ENCODE measurements at places on chromosomes 11 and 22.

GRCh38 chr11:111177037-111177871, 68.3 kb upstream of the POU2AF2 start:
- DNase-seq: no peak

DNA sequence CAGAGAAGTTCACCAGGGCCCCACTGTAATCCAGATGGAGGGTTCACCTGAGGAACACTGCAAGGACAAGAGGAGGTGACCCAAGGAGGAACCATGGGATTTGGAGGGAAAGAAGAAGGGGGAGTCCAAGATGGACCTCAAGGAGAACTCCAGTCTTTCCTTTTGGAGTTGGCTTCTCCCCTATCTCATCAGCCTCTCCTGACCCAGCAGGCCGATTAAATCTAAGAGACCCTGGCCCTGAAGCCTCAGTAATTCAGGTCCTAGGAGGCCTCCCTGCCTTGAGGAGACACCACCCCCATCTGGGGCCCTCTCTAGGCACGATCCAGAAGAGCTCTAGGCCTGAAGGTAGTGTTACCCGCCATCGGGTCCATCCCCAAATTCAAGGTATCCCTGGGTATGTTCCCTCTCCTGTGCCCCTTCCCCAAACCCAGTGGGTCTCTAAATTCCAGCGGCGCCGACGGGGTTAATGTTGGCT, 15.1 kb upstream of the DGKZ start:
- no peak for DNase-seq

DNA sequence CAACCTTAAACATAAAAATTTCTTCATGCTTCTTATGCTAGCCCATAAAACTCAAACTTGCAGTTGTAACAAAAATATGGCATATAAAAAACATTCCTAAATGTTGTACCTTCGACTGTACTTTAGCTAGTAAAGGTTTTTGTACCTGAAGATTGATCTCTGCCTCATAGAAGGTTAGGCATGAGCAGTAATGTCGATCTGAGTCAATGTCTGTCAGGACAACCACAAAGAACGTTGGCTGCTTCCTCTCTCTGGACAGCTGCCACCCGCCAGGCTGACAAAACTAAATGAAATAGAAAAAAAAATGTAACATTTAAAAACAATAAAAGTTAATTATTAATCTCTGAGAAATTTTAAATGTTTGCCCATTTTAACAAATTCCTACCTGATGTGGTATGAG, 251.3 kb downstream of the SBF2 start:
- no peak for DNase-seq

DNA sequence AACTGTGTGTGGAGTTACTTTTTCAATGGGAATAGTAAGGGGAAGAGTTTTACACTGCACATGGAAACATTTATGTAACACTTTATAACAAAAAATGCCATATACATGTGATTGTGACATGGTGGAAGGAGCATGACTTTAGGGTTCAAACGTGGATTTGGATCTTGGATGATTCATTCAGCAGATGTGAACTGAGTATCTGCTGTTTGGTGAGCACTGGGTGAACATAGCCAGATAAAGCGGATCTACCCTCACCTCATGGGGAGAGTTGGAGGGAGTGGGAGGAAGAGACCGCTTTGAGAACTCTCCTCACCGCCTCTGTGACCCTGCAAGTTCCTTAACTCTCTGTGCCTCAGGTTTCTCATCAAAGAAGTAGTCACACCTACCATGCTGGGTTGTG, 3.1 kb downstream of the NAA40 start:
- no peak for DNase-seq

DNA sequence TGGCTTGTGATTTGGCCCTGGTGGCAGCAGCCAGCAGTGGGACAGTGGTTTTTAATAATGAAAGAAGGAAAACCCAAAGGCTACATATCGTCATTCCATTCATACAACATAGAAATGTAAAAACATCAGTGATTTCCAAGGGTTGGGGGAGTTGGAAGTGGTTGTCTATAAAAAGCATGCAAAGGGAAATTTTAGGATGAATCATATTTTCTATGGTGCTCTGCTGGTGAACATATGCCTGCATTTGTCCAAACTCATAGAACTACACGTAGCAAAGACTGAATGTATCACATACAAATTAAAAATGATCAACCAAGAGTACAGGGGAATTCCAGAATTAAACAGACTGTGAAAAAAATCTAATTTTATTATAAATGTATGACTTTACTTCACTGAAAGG, 11.1 kb downstream of the OR5B3 start:
- no peak for DNase-seq

DNA sequence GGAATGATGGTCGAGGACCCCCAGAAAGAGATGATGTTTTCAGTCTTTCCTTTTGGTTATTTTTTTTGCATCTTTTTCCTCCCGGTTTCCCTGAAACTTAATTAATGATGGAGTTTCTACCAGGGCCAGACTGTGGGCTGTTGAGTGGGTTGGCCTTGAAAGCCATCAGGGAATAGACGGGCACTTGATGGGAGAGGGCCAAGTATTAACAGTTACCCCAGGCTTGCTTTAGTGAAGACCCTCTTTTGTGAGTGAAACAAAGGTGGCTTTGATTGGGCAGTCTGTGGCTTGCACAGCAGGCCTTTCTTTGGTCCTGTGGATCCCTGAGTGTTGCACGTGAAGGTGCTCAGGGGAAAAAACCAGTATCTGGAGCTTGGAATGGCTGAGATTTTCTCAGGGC, 56.9 kb downstream of the AMOTL1 start:
- no peak for DNase-seq

DNA sequence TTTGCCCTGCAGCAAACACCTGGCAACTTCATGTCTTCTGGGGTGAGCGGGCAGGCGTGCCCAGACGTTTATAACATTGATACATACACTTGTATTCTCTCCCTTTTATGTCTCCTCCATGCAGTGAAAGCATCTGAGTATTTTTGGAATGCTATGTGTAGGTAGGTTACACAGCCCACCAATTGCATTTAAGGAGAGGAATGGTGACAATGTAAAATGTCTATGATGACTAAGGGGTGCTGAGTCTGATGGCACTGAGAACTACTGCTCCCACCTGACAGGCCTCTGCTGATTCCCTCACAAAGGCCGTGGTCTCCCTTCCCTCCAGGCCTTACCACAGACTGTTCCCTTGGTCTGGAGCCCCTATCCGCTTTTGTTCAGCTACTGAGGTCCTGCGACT, 22.9 kb upstream of the RASL10A start:
- DNase-seq: no peak

DNA sequence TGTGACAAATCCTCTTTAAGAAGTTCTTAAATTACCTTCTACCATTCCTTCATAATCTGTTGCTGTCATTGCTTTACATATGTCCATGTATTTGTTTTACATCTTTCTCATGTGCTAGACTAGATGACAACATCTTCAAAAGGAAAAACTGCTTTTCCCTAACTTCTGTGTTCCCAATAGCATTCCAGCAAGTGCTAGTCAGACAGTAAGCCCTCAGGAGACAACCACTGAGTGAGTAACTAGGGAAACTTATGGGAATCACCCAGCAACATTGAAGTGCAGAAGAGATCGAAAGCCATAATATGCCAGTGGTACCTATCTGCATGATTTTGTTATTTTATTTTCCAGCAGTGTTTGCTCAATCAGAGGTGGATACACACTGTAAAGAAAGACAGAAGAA, 889.7 kb upstream of the API5 start:
- DNase-seq: no peak

DNA sequence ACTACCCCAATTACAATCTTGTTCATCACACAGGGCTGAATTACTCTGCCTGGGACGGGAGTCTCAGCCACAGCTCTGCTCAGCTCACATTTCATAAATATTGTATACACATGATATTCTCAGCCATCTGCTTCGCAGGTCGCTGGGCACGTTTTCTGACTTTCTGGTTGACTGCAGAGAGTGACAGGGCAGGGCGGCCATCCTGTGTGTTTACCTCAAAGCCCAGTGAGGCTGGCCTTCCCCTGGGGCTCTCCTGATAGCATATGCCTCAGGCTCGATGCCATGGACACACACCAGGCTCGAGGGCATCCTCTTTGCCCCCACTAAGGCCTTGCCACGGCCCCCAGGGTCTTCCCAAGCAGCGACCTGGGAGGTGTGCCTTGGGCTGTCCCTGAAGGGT, 345.0 kb downstream of the CADM1 start:
- no peak for DNase-seq

GRCh38 chr11:19395050-19395449, 154.3 kb upstream of the E2F8 start:
- no peak for DNase-seq

- DNase-seq: no peak
Measured at GRCh38 chr11:76637491-76638269, 32.9 kb downstream of the LRRC32 start.

GRCh38 chr22:26432619-26433311, 3.7 kb downstream of the ASPHD2 start:
- no peak for DNase-seq

DNA sequence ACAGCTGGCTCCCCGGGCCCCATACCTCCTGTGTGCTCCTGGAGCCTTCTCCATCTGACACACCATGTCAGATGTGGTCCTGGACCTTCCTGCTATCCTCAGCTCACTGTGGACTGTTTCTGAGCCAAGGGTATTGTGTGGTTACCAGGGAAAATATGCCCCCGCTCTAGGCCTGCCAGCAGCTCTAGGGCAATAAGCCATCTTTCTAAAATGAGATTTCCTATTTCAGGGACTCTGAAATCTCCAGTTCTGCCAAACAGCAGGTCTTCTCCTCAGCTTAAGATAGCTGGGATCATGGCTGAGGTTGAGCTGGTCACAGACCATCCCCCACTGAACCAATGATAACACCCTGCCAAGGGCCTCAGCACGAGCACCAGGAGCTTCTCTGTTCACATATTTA, 227.6 kb downstream of the ST3GAL4 start:
- no peak for DNase-seq

- DNase-seq: no peak
Measured at GRCh38 chr11:106131998-106132397, 54.5 kb downstream of the AASDHPPT start.

GRCh38 chr11:67416416-67417335, 1.2 kb downstream of the CARNS1 start:
- DNase-seq: peak; percentile 72

DNA sequence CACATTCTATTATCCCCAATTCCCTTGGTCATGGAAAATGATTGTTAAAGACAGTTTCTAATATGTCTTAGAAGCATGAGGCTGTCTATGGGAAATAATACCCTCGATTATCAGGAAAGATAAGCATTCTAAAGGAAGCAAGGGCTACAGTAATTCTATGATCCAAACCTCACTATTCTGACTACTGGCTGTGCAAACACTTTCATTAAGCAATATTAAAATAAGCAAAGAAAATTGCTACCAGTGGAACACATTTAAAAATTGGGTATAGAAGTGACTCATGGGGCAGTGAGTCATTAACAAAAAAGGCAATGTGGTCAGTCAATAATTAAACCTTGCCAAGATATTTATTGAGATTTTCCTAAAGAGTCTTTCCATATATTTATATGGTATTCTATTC, 1415.2 kb upstream of the TENM4 start:
- no peak for DNase-seq

DNA sequence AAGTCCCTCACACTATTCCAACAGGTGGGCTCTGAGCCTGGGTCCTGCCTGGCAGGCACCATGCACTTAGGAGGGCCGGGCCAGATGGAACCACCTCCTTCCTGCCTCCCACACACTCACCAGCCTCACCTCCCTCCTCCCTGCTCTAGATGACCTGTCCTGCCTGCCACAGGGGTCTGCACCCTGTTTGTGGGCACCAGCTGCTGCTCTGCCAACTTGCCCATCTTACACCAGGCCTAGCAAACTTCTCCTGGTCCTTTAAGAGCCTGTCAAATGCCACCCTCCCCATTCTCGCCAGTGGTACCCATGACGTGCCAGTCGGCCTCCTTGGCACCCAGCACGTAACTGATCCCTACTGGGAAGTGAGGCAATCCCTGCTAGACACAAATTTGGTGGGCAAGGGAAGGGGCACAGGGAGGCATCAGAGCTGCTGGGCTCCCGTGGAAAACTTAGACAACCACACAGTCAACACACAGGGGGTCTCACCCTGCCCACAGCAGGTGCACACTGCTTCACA, 3.1 kb downstream of the MOB2 start:
- no peak for DNase-seq

GRCh38 chr11:121159741-121160140, 58.7 kb downstream of the TECTA start:
- DNase-seq: no peak

- no peak for DNase-seq
Measured at GRCh38 chr11:61828629-61829407, 718 bp downstream of the FADS2 start.

- DNase-seq: no peak
Measured at GRCh38 chr11:122872046-122872445, 10.5 kb upstream of the JHY start.

- no peak for DNase-seq
Measured at GRCh38 chr11:27582621-27583020, 76.1 kb upstream of the LIN7C start.

GRCh38 chr22:47602732-47603131, 840.3 kb downstream of the TBC1D22A start:
- no peak for DNase-seq

- DNase-seq: no peak
Measured at GRCh38 chr11:2788168-2789071, 88.6 kb upstream of the KCNQ1OT1 start.

- DNase-seq: no peak
Measured at GRCh38 chr11:75481223-75481921, 44.4 kb downstream of the GDPD5 start.

DNA sequence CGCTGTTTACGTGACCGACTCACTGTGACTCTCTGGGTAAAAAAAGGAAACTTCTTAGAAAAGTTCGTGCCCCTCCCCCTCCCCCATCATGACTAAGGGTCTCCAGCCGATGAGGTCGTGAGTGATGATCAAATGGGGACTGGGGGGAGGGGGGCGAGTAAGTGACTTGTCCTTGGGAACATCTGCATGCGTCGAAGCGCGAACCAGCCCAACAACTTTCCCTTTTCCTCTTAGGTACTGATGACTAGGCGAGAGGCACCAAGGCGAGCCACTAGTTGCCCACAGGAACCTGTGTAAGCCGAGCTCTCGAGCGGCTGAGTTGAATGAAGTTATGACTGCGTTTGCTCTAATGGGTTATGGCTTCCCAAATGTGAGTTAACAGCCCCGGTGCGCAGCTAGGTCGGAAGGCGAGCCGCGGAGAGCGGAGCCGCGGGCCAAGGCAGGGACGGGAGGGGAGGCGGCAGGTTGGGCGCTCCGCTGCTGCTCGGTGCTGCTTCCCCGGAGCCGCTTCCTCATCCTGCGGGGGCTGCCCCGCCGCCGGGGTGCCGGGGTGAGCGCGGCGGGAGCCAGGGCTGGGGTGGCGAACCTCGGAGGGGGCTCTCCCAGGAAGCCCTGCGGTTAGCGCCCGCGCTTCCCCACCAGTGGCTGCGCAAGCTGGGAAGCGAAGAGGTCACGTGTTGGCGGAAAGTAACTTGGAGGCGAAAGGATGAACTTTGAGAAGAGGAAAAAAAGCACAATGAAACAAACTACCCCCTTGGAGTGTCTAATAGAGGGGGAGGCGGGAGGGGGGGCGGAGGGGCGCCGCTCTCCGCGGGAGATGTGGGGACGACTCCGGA, 22.1 kb upstream of the BDNF start:
- no peak for DNase-seq

GRCh38 chr11:67644472-67645418, 5.2 kb upstream of the TBX10 start:
- no peak for DNase-seq

GRCh38 chr11:62024936-62025486, 57.6 kb upstream of the FTH1 start:
- DNase-seq: no peak

- DNase-seq: no peak
Measured at GRCh38 chr11:103326070-103326794, 217.0 kb downstream of the DYNC2H1 start.

All from stimulated activated CD4-positive, alpha-beta T cell treated with anti-CD3 and anti-CD28 coated beads, Interleukin-1b, Interleukin-23, amount 100 ng/mL, for 1 hour (primary cell).